Esophagus squamous epithelium (tissue), 5 donors: ENCODE measurements at places on chromosomes 11 and 22.

GRCh38 chr22:38398609-38399461 is 56.2 kb downstream of the KCNJ4 start:
- DNase-seq: peak; percentile 38

DNA sequence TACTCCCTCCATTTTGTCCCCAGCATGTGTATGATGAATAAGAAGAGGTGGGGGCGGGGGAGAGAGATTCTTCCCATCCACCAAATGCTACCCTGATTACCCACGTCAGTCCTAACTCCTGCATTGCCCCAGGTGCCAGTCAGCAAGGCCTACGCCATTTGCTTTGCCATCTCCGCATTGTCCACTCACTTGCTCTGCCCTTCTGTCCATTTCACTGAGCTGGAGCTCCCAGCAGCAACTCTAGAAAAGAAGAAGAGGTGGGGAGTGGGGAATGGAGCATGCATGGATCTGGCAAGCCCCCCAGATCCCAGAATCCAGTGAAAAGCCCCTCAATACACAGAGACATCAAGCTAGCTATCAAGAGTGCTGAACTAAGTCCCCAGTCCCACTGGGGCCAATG is 19.0 kb downstream of the WT1 start:
- DNase-seq: no peak

- no peak for DNase-seq
Measured at GRCh38 chr11:103920933-103921332, 115.5 kb upstream of the DDI1 start.

DNA sequence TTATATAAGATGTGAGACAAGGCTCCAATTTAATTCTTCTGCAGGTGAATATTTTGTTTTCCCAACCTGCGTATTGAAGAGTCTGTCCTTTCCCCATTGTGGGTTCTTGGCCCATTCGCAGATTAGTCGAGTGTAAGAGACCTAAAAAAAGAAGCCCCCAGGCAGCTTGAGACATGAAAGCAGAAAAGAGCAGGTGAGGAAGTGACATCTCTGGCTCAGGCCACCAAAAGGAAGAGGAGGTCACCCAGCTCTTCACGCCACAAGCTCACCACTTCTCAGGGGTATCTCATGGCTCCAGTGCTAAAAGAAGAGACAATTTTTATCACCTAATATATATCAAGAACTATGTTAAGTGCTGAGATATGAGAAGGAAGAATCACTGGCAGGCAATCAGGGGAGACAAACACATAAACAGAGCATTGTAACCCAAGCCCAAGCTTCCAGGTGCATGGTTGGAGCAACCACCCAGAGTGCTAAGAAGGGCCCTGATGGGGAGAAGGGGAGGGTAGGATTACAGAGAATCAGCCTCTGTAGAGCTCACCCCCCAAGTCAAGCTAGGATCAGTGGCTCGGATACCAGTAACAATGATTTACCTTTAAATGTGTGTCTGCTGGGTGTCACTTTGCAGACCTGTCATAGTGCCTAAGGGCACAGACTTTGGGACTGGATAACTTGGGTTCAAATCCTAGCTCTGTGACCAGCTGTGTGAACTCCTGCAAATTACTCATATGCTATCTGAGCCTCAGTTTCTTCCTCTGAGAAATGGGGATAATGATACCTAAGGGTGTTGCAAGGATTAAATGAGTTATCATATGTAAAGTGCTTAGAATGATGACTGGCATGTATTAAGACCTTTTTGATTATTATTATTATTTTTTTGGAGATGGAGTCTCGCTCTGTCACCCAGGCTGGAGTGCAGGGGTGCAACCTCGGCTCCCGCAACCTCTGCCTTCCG is 39.2 kb downstream of the MCHR1 start:
- no peak for DNase-seq

DNA sequence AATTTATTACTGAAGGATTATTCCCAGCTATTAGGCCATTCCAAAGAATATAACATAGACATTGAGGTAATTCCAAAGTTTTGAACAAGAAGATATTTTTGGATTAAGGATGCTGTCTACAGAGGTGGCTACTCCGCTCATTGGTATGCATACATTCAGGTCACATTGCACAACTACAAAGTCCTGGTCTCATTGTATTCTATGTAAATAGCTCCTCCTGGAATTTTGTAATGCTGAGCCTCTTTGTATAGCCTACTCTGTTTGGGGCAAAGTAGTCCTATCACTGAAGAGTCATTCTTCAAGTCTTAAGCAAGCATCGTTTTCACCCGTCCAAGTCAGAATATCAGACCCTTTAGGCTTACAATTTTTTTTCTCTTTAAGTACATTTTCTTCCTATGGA is 142.4 kb downstream of the KIF18A start:
- no peak for DNase-seq

DNA sequence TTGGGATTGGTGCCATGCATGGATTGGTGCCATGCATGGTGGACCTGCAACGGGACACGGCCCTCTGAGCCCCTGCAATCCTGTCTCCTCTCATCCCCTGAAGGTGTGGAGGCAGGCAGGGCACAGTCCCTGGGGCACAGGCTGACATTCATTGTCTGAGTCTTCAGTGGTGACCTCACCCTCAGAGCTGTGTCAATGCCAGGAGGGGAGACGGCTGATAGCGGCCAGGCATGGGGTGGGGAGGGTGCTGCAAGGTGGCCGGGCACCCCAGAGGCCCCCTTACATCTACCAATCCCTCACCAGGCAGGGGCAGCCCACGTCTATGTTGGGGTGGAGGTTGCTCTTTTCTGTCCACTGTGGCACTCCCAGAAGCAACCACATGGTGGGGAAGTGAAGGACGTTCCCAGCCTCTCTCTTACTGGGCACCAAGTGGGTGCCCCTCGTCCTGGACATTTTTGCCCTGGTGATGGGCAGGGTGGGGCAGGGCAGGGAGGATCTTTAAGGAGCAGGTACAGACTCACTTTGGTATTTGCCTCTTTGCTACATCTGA is 47.6 kb downstream of the NECTIN1 start:
- DNase-seq: no peak

DNA sequence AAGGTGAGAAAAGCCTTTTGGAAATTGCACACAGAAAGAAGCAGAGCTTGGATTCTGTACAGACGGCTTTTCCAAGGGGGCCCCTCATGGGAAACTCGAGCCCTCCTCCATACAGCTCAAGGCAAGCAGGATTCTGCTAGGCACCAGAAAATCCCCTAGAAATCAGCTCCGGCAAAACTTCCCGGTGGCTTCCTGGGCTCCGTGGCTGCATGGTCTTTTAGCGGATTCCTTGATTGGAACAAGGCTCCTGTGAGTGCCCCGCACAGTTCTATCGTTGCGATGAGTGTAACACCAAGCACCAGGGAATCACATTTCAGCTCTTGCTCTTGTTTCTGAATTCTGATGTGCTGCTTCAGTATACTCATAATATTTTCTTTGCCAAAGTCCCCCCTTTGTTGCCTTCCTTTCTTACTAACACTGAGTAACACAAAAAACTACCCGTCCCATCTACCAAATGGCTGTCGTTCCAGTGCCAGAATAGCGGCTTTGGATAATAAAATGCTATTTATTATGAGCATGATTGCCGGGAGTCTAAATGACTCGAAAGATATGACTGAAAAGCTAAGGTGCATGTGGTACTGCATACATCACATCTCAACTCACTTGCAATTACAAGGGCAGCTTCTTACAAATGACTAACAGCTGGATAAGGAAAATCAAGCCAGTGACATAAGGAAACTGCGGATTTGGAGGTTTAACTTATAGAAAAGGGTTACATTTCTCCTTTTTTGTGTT is 494.1 kb downstream of the DLG2 start:
- no peak for DNase-seq

- DNase-seq: no peak
Measured at GRCh38 chr11:34168642-34169420, 63.4 kb downstream of the NAT10 start.

- no peak for DNase-seq
Measured at GRCh38 chr11:121512468-121513465, 60.0 kb upstream of the SORL1-AS1 start.

- DNase-seq: no peak
Measured at GRCh38 chr11:93741882-93742226, 382 bp downstream of the C11orf54 start.

- no peak for DNase-seq
Measured at GRCh38 chr11:7160814-7161489, 72.2 kb downstream of the RBMXL2 start.

DNA sequence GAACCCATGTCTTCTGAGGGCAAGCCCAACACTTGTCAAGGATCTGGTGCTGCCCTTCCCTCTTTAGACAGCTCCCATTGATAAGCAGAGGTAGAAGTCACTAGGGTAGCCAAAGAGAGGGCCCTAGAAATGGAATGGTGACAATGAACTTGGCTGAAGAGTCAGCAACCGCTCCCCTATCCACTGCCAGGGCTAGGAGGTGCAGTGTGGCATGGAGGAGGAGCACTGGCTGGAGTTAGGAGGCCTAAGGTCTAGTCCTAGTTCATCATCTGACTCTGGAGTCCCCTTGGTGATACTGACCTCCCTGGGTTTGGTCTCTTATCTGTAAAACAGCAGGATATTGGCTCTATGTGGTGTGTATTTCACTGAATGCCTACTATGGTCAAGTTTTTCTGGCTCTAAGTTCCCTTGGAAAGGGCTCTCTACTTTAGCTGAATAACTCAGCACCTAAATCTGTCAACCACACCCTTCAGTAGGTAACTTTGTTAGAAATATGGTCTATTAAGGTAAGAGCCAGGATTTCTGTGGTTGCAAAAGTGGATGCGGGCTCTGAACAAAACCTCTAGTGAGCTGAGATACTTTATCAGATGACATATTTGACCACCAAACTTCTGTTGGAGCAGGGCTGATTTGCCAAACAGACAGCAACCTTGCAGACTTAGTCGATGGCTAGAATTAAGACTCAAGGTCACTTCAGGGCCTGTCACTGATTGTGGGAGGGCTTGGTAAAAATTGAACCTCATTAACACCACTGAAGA is 10.5 kb downstream of the TIMP3 start:
- no peak for DNase-seq

DNA sequence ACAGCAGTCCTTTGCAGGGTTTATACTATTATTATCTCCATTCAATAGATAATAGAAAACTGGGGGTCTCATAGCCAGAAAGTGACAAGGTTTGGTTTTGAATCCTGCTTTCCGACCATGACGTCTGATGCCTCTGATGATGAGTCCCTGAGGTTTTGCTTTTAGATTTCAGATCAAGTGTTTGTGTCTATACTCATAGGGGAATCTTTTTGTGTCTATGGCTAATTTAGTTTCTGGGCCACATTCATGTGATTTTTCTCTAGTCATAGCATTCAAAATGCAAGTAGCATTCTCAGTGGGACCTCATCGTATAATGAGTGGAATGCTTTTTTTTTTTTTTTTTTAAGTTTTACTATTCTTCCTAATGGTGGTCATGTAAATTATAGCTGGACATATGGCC is 72.9 kb downstream of the TNRC6B start:
- DNase-seq: no peak

DNA sequence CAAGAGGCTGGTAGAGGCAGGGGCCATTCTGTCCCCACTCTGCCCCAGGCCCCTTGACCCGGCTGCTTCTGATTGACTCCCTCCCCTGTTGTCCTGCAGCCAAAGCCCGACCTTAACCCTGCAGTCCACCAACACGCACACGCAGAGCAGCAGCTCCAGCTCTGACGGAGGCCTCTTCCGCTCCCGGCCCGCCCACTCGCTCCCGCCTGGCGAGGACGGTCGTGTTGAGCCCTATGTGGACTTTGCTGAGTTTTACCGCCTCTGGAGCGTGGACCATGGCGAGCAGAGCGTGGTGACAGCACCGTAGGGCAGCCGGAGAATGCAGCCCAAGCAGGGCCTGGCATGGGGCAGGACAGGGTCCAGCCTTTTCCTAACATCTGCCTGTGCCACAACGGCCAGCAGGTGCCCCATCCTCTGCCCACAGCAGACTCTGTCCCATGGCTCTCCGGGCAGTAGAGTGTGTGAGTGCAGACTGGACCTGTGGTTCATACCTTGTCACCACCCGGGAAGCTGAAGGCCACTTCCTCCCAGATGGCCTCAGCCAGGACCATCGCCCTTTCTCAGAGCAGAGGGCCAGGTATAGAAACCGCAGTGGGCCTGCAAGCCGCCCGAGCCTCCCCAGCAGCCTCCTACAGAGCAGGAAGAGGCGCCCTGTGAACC is 26.8 kb upstream of the MGAT3 start:
- no peak for DNase-seq

DNA sequence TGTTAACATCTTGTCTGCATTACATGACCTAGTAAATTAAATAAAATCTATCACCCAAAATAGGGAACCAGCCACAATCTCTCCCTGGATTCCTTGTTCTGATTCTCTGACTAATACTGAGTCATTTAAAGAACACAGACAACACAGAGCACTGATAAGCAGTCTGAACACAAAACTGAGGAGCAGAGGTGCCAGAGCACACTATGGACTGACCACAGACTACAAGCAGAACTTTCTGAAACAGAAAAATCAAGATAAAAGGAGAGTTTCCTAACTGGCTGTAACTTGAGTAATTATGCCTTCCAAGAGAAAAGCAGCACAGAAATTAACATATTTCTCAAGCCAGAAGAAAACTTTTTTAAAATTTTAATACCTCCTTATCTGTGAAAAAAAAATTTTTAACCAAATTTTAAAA is 128.8 kb downstream of the SGSM3 start:
- DNase-seq: no peak

GRCh38 chr11:129905402-129905801 is 10.0 kb upstream of the NFRKB start:
- DNase-seq: no peak

DNA sequence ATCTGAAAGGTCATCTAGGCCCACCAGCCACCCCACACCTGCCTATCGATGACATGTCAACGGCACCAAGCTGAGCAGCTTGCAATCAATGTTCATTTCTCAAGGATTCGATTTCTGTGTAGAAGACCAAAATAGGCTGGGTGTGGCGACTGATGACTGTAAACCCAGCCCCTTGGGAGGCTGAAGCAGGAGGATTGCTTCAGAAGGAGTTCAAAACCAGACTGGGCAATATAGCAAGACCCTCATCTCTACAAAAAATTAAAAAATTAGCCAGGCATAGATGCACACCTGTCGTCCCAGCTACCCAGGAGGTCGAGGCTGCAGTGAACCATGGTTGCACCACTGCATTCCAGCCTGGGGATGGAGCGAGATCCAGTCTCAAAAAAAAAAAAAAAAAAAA is 108.7 kb downstream of the MICAL3 start:
- DNase-seq: no peak

GRCh38 chr11:115745066-115745465 is 240.9 kb upstream of the CADM1 start:
- no peak for DNase-seq

- DNase-seq: no peak
Measured at GRCh38 chr11:122803306-122803705, 35.0 kb upstream of the CRTAM start.

- DNase-seq: no peak
Measured at GRCh38 chr22:21917181-21917958, 35.3 kb downstream of the PPM1F start.
